Activated CD4-positive, alpha-beta T cell treated with anti-CD3 and anti-CD28 coated beads for 1 hour (primary cell): ENCODE measurements at places on chromosomes 6 and 20.

- no peak for DNase-seq
Observed at GRCh38 chr20:50930139-50930975, 880 bp downstream of the ADNP start.

DNA sequence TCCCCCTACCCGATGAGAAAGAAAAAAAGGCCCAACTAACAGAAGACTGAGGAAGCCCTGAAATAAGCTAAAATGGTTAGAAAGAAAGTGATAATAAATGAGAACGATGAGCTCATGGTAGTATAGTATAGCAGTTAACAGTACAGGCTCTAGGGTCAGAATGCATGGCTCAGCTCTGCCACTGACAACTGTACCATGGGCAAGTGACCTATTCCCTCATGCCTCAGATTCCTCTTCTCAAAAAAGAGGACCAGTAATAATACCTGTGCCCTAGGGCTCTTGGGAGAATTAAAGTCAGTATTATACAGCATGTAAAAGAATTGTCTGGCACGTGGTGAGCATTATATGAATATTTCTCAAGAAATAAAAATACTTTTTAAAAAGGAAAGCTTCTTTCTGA, 19.8 kb downstream of the TRERF1 start:
- no peak for DNase-seq

GRCh38 chr6:107621229-107621937, 131.5 kb downstream of the SOBP start:
- DNase-seq = no peak

DNA sequence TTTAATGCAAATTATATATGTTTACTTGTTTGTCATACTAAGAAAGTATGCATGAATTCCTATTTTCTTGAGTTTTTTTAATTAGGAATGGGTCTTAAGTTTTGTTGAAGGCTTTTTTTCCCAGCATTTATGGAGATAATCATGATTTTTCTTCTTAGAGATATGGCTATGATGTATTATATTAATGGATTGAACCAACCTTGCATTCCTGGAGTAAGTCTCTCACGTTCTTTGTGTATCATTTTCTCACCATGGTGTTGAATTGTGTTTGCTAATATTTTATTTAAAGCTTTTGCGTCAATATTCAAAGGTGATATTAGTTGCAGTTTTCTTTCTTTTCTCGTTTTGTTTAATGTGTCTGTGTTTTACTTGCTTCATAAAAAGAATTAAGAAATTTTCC, 48.4 kb upstream of the SLC35D3 start:
- DNase-seq = no peak

- no peak for DNase-seq
Observed at GRCh38 chr20:42483730-42484303, 705.9 kb downstream of the PTPRT start.

DNA sequence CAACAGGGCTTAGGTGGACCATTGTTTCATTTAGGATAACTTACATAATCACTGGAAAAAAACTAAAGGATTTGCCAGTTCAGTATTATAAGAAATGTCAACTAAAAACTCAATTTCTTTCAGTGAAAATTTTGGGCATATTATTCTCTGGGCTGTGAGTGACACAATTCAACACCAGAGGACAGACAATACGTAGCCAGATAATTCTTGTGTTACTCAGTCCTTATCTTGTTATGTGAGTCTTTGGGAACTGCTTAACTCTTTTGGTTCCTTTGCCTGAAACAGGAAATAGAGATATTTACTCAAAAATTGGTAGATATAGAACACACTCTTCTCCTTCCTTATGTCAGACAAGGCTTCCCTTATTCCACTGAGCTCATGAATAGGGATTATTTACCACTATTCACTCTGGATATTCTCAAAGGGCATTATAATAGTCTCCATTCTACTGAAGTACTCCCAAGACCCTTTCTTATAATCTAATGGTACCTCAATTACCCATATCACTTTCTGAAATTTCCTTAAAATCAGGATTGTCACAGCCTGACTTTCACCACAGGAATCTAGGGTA, 4.9 kb upstream of the BEND6 start:
- DNase-seq = no peak

- DNase-seq = no peak
Observed at GRCh38 chr6:146666909-146667308, 68.1 kb downstream of the ADGB start.

GRCh38 chr6:135667691-135668455, 170.3 kb upstream of the AHI1 start:
- no peak for DNase-seq

GRCh38 chr6:49847014-49847413, 19.3 kb downstream of the CRISP1 start:
- no peak for DNase-seq

- no peak for DNase-seq
Observed at GRCh38 chr20:34894723-34895122, 18.3 kb downstream of the ACSS2 start.

DNA sequence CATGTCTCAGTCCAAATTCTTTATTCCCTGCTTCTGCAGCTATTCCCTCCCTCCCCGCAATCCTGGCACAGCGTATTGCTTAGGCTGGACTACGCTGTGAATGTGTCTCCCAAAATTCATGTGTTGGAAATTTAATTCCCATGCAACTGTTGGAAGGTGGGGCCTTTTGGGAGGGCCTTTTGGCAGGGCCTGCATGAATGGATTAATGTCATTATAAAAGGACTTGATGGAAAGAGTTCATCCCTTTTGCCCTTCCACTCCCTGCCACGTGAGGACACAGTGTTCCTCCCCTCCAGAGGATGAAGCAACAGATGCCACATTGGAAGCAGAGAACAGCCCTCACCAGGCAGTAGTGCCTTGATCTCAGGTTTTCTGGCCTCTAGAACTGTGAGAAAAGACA, 20.4 kb upstream of the NOTCH4 start:
- no peak for DNase-seq

DNA sequence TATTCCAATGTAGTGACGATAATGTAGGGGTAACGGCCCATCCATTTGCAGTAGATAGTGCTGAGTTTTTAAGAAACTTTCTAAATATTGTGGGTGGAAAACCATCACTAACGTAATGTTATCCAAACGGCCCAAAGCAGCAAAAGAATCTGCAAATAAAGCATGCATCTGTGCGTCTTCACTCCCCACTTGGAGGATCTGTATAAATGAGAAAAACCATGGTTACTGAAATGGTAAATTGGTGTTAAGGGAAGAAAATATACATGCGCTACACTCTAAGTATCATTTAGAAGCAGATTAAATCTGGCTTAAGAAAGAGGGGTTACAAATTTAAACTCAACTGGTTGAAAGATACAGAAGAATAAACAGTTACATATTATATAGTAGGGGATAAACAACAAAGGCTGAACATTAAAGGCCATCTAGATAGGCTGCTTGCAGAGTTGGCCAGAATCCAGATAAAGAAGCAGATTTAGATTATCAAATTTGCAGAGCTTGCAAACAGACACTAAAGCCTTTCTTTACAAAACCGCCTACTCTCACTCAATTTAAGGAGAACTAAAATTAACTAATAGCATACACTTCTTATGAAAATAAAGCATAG, 93.3 kb downstream of the SESN1 start:
- no peak for DNase-seq

- no peak for DNase-seq
Observed at GRCh38 chr6:13638626-13639025, 23.5 kb downstream of the NOL7 start.

- no peak for DNase-seq
Observed at GRCh38 chr6:65126667-65127066, 580.4 kb downstream of the EYS start.

- DNase-seq = no peak
Observed at GRCh38 chr20:19934792-19935491, 82.2 kb upstream of the NAA20 start.

DNA sequence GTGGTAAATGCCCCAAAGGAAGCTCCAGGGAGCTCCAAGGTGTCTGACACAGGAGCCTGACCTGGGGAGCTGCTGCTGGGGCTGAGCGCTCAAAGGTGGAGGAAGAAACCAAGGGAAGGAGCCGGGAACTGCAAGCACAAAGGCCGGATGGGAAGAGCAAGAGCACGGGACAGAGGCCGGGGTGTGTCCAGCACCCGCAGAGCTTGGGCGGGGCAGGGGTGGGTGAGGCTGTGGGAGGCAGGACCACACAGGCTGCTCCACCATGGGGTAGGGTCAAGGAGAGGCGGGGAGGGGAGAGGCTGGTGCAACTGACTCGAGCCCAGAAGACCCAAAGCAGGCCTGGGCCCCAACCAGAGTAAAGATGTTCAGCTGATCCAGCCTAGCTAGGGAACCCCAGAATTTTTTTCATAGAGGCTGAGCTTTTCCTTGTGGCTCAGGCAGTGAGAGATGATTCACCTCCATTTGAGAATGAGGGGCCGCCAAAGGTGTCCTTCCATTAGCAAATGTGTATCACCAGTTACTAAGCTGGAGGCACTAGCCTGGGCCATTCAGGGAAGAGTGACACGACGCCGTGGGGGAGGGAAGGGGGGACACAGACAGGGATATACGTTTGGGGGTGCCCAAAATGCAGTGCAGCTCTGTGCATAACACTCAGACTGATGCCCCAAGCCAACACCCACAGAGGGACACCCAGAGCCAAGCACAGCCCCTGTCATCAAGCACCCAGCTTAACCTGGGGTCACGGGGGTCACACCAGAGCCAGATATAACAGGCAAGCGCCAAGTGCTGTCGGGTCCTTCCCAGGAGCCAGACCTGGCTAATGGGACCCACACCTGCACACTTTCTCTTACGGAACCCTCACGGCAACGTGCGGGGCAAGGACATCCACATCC, 21.3 kb upstream of the TLDC2 start:
- no peak for DNase-seq

DNA sequence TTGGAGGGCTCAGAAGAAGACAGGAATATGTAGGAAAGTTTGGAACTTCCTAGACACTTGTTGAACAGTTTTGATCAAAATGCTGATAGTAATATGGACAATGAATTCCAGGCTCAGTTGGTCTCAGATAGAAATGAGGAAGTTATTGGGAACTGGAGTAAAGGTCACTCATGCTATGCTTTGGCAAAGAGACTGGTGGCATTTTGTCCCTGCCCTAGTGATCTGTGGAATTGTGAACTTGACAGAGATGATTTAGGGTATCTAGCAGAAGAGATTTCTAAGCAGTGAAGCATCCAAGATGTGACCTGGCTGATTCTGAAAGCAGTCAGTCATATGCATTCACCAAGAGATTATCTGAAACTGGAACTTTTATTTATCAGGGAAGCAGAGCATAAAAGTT, 45.1 kb downstream of the FRK start:
- no peak for DNase-seq

DNA sequence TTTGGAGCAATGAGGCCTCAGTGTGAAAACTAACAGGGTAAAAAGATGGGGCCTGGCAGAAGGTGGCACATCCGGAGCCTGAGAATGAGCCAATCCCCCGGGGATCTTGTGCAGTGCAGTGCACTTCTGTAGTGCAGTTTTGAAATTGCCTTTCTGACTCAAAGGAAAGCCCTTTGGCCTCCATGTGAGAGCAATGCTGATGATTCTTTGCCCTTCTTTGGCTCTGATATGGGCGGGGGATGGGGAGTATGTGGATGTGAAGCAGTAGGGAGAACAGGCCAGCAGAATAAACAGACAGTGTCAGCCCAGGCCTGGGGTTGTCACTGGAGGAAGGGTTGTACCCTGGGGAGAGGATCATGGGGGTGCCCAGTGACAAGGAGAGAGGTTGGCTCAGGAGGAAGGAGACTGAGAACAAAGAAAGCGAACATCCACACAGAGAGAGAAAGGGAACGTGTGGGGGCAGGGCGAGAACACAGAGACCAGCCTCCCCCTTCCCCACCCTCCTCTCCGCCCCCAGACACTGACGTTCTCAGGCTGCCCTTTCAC, 351.2 kb downstream of the CDC5L start:
- no peak for DNase-seq

GRCh38 chr20:57546956-57547649, 13.8 kb upstream of the PCK1 start:
- no peak for DNase-seq

- no peak for DNase-seq
Observed at GRCh38 chr20:61766921-61767610, 298.6 kb downstream of the TAF4 start.

GRCh38 chr6:124294574-124295200, 491.0 kb downstream of the NKAIN2 start:
- DNase-seq = no peak

- no peak for DNase-seq
Observed at GRCh38 chr6:113500221-113500620, 356.9 kb upstream of the MARCKS start.

GRCh38 chr6:110822249-110822648, 7.0 kb upstream of the CDK19 start:
- DNase-seq = no peak
